Right renal cortex interstitium (tissue), 3 donors: ENCODE measurements at places on chromosomes 3 and 15. TPM values are rescaled to one million over a fixed set of nuclear protein-coding genes. Genes with fewer than 3 reads are reported as not detected.

- DNase-seq = no peak
Measured at GRCh38 chr3:113831103-113831355, 7.6 kb upstream of the GRAMD1C start.

DNA sequence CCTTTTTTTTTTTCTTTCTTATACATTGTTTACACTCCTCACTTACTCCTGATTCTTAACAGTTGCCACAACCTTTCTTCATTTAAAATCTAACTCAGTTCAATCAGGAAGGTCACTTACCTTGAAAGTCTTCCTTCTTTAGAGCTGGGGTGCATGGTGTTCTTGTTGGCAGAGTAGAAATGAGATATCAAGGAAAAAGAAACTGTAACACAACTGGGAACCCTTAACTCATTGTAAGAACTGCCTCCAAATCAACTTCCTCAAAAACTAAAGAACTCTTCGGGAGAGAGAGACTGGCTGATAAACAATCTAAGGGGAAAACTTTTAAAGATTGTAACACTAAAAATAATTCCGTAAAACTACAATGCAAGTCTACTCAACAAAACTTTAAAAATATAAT lies 1.4 kb upstream of the APPL1 start:
- DNase-seq = no peak

DNA sequence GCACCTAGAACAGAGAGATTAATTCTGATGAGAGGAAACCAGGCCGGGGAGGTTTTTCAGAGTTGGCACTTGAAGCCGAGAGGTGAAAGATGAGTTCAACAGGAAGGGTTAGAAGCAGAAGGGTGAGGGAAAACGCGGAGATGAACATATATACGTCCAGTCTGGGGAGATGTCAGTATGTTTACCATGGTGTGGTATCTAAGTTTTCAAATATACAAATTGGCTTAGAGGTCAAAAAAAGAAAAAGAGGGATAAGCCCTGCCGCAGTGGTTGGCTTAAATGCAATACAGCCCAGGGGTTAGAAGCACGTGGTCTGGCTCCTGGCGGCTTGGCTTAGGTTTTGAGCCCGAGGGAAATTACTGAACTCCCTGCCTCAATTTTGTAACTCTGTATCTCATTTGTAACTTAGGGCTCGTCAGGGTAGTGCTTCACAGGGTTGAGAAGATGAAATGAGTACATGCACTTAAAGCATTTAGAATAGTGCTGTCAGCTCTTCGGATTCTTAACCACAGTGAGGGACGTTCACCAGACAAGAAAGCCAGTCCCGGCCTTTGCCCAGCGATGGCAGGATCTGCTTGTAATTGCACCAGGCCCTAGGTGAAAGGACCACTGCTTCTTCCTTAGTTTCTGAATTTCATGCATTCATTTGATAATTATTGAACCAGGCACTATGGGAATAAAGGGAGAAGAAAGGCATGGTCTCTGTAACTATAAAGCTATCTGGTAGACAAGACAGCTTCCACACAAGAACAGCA lies 6.4 kb downstream of the HES1 start:
- no peak for DNase-seq

GRCh38 chr3:124444075-124444474 lies 286.2 kb upstream of the UMPS start:
- DNase-seq = no peak

Gene GLCE
- polyA plus RNA-seq = 48.7 TPM

DNA sequence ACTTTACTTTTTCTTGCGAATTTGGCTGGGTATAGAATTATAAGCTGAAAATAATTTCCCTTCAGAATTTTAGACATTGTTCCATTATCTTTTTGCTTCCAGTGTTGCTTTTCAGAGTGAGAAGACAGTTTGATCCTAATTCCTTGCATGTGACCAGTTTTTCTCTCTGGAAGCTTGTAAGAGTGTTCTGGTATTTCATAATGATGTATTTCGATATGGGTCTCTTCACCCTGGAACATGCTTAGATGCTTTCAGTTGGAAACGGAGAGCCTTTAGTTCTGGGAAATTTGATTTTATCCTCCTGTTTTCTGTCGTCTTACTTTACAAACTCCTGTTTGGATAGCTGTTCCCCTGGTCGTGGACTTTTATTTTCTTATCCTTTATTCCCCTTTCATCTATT lies 13.9 kb downstream of the ALPK3 start:
- DNase-seq = no peak

Gene BHLHE40
- 22.8 TPM for polyA plus RNA-seq

- no peak for DNase-seq
Measured at GRCh38 chr3:146249921-146250320, 984 bp downstream of the PLSCR4 start.

DNA sequence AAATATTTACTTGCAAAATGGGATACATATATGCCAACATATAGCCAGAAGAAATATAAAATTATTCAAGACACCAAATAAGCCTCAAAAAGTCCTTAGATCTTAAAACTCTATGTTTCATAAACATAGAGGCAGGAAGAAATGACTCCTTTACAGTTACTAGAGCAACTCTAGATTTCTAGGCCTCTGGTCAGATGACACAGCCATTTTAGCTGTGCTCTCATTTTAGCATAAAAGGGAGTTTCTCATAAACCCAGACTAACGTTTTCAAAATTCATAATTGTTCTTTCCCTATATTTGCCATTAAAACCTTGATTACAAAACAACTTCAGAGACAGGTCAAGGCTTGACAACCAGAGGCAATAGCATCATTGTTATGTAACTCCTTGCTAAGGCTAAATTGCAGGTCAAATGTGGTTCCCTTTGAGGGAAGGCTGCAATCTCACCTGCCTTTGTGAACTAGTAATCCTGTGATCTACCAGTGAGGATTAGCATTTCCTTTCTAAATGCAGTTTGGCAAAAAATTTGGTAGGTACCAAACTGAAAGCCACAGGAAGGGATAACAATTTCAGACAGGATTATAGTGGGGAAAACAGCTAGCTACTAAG lies 8.2 kb downstream of the THOC7 start:
- no peak for DNase-seq

DNA sequence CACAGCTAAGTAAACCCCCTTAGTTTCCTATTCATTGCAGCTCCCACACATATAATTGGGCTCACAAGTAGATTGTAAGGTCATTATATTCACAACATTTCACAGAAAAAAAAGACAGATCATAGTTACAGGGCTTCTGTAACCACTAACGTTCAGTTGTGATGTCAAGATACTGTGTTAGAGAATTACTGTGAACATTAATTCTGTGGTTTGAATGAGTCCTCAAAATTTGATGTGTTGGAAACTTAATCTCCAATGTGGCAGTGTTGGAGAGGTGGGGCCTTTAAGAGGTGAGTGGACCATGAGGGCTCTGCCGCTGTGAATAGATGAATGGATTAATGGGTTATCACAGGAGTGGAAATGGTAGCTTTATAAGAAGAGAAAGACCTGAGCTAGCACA lies 21.3 kb downstream of the GRK7 start:
- DNase-seq = no peak

- DNase-seq = no peak
Measured at GRCh38 chr15:64343222-64343621, 12.8 kb downstream of the CSNK1G1 start.

DNA sequence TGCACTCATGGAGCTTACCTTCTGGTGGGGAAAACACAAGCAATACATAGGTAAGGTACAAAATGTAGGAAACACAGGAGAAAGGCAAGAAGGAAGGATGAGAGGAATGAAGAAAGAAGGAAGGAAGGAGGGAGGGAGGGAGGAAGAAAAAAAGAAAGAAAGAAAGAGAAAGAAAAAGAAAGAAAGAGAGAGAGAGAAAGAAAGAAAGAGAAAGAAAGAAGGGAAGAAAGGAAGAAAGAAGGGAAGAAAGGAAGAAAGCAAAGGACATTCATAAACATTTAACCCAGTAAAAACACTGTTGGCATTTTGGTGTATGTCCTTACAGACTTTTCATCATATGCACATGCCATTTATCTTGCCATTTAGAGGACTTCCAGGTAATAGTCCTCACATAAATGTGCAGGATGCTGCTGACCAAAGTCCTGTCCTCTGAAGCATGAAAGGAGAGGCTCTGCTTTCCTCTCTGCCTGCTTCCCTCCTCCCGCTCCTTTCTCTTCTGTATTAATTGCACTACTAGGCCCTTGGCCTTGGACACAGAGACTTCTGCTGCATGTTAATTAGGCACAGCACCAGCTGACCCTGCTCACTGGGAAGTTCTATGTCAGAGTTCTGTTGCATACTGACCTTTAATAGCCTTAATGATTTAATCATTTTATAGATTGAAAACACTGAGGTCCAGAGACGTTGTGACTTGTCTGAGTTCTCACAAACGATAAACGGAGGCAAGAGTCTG lies 29.7 kb upstream of the NDUFB4 start:
- DNase-seq = no peak

GRCh38 chr15:96359616-96360521 lies 29.4 kb downstream of the NR2F2 start:
- DNase-seq = peak; percentile 57

Gene MRPL47
- 60.1 TPM for polyA plus RNA-seq

GRCh38 chr3:84444726-84445521 lies 513.9 kb upstream of the CADM2 start:
- DNase-seq = no peak

- DNase-seq = no peak
Measured at GRCh38 chr15:73601451-73602445, 31.4 kb downstream of the NPTN start.

- no peak for DNase-seq
Measured at GRCh38 chr3:62335196-62335595, 38.2 kb downstream of the FEZF2 start.

- DNase-seq = no peak
Measured at GRCh38 chr3:198113206-198114053, 153.4 kb downstream of the LMLN start.

DNA sequence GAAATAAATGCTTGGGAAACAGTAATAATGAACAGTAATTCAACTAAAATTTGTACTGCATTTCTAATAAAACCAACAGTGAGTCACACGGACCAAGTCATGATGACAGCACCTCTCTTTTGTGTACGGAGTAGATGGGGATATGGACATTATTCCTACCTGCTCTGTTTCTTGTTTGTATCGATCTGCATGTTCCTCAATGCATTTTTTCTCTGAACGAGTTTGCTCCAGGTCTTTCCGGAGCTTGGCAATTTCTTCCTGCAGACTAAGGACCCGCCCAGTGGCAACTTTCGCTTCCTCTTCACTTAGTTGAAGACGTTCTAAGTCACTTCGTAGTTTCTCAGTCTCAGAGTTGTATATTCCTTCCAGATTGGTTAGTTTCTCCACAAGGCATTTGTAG lies 74.4 kb upstream of the MYO5C start:
- DNase-seq = no peak

- DNase-seq = no peak
Measured at GRCh38 chr3:169871129-169871886, 1.6 kb upstream of the LRRC31 start.

Gene DZIP3
- 31.7 TPM for polyA plus RNA-seq

GRCh38 chr3:173066044-173067004 lies 74.7 kb downstream of the SPATA16 start:
- DNase-seq = no peak

DNA sequence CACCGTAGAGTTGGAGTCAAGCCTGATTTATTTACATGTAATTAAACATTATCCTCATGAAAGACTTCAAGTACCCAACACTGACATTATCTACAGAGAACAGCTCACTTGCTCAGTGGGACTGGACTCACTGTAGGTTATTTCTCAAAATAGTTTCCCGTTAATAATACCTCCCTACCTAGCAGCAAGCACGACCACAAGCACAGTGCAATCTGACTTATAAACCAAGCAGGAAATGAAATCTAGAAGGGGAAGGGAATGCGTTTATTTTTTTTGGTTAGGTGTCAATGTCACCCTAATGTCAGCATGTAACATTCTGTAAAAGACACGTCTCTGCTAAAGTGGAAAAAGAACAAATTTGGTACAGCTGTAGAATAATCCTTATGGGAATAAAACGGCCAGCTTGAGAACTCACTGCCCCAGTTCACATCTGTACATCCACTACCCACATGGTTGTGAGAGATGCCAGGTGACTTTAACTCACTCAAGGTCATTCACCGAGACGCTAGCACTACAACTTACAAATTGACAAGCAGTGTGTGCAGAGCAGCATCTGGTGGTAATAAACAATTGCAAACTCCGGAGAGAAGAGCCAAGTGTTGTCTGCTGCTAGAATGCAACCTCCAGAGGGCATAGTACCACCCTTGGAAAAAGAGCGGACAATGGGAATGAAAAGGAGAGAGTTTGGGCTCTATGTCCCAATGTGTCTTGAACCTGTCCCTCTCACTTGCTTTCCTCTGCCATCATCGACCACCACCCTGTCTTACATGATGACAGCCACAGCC lies 242.5 kb downstream of the CADPS start:
- DNase-seq = no peak

Gene EPHB3
- 29.2 TPM for polyA plus RNA-seq

- DNase-seq = no peak
Measured at GRCh38 chr3:171953301-171954022, 85.9 kb upstream of the FNDC3B start.
